Epithelial cell of umbilical artery (primary cell): ENCODE measurements at places on chromosomes 7 and 10. TPM values are rescaled to one million over a fixed set of nuclear protein-coding genes. Genes with fewer than 3 reads are reported as not detected.

PPP1R9A gene
- total RNA-seq: 1.6 and 4.0 TPM in 2 replicates

AMPH gene
- 3.9 and 4.3 TPM in 2 replicates for total RNA-seq

RRP12 gene
- 13.3 and 17.8 TPM in 2 replicates for total RNA-seq

ZNF804B gene
- not detected in 2 replicates for total RNA-seq

EIF3B gene
- total RNA-seq: 235 and 272 TPM in 2 replicates

PSD gene
- under 0.01 and 0.46 TPM in 2 replicates for total RNA-seq

COL13A1 gene
- 15.6 and 37.2 TPM in 2 replicates for total RNA-seq

ZNF800 gene
- 11.7 and 12.7 TPM in 2 replicates for total RNA-seq

UTF1 gene
- not detected in 2 replicates for total RNA-seq

AOAH gene
- 1.1 TPM in 1 of 2 replicates, not detected in the other for total RNA-seq

LMBR1 gene
- 53.9 and 64.3 TPM in 2 replicates for total RNA-seq

ST8SIA6 gene
- total RNA-seq: 0.32 and 0.46 TPM in 2 replicates

PDK4 gene
- total RNA-seq: 2.9 and 7.9 TPM in 2 replicates

HTR7 gene
- 0.32 and 0.46 TPM in 2 replicates for total RNA-seq

COL26A1 gene
- total RNA-seq: not detected in 2 replicates

LRRC61 gene
- total RNA-seq: 0.65 and 1.2 TPM in 2 replicates

KCNIP2 gene
- total RNA-seq: under 0.01 and 0.30 TPM in 2 replicates

PLEKHA8 gene
- 14.9 and 22.3 TPM in 2 replicates for total RNA-seq

MSMB gene
- not detected in 2 replicates for total RNA-seq

HMX2 gene
- total RNA-seq: not detected in 2 replicates

TMEM120A gene
- total RNA-seq: 27.2 and 31.8 TPM in 2 replicates

VSTM2A gene
- not detected in 2 replicates for total RNA-seq

INPP5A gene
- 26.4 and 29.6 TPM in 2 replicates for total RNA-seq

ITGA8 gene
- total RNA-seq: under 0.01 and 0.32 TPM in 2 replicates

LRCH4 gene
- total RNA-seq: 9.3 and 13.3 TPM in 2 replicates

PRKCQ gene
- 0.65 and 2.1 TPM in 2 replicates for total RNA-seq

KIAA1549 gene
- total RNA-seq: 1.2 and 1.9 TPM in 2 replicates

TFR2 gene
- 0.46 TPM in 1 of 2 replicates, not detected in the other for total RNA-seq

GBX1 gene
- total RNA-seq: not detected in 2 replicates

KEL gene
- total RNA-seq: not detected in 2 replicates

MYL10 gene
- not detected in 2 replicates for total RNA-seq

FANK1 gene
- total RNA-seq: 1.1 and 1.6 TPM in 2 replicates

FERD3L gene
- total RNA-seq: not detected in 2 replicates

ACTR3C gene
- total RNA-seq: 1.5 and 1.6 TPM in 2 replicates

PROSER2 gene
- total RNA-seq: 5.3 and 6.5 TPM in 2 replicates

FAM180A gene
- not detected in 2 replicates for total RNA-seq

GFRA1 gene
- under 0.01 and 1.8 TPM in 2 replicates for total RNA-seq

RGR gene
- not detected in 2 replicates for total RNA-seq

HOXA11 gene
- 8.1 and 10.3 TPM in 2 replicates for total RNA-seq

GIMAP8 gene
- 77.3 and 104 TPM in 2 replicates for total RNA-seq

LEP gene
- not detected in 2 replicates for total RNA-seq
